ENCODE measurements at places on chromosomes 7 and 10. TPM values are rescaled to one million over a fixed set of nuclear protein-coding genes. Genes with fewer than 3 reads are reported as not detected.

- H3K27me3 ChIP-seq, result no peaks in the 10 kb centered on the region
- no peaks in the 10 kb centered on the region for H3K4me1 ChIP-seq
- H3K27ac ChIP-seq, result no peak overlapping the region
- no peak for DNase-seq
- no peaks in the 10 kb centered on the region for H3K36me3 ChIP-seq
These were observed 111.6 kb downstream of the RBM20 start for GRCh38 chr10:110755781-110756180.

- H3K27ac ChIP-seq, result no peak overlapping the region
- no peaks in the 10 kb centered on the region for H3K36me3 ChIP-seq
- peaks cover 100% of the 10 kb centered on the region for H3K27me3 ChIP-seq
- peaks cover 50% of the 10 kb centered on the region for H3K4me1 ChIP-seq
These were observed 1.8 kb upstream of the IGF2BP3 start for GRCh38 chr7:23472046-23472445.

DNA sequence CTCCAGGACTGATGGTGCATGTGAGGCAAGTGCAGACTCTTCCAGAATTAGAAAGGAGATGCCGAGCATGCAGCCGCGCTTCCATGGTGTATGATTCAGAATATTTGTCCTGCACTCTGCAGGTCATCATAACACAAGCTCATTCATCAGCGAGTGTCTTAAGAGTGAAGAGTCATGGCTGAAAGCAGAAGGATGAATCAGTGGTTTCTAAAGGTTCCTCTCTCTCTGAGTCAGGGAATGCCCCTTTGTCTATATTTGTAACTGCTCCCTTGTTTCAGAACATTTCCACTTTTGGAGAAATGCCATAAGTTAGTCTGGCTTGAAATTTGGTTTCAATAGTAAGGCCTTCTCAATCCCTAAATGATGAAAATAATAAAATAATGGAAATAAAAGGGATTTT lies 52.3 kb downstream of the HECW1 start:
- no peaks in the 10 kb centered on the region for H3K27me3 ChIP-seq
- no peaks in the 10 kb centered on the region for H3K36me3 ChIP-seq
- no peak overlapping the region for H3K27ac ChIP-seq
- no peak overlapping the region for H3K4me3 ChIP-seq
- no peaks in the 10 kb centered on the region for H3K4me1 ChIP-seq

GRCh38 chr10:43211431-43212042 lies 55.3 kb downstream of the RASGEF1A start:
- H3K27me3 ChIP-seq, result no peaks in the 10 kb centered on the region
- no peaks in the 10 kb centered on the region for H3K36me3 ChIP-seq
- no peak for DNase-seq
- no peak overlapping the region for H3K4me3 ChIP-seq

DNA sequence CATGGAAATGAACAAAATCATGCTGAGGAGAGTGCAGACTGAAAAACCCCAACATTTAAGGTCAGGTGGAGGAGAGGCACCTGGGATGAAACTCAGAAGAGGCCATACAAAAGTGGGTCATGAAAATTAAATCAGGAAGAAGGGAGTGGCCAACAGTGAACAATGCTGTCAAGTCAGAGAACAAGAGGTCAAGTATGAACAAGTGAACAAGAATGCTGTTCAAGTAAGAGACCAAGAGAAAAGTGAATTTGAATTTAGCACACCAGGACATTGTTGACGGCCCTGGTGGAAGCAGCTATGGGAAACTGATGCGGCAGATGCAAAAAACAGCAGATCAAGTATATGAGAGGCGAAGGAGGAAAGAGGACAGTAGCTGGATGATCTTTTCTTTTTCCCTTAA lies 7.9 kb downstream of the CEP41 start:
- no peaks in the 10 kb centered on the region for H3K4me1 ChIP-seq
- H3K36me3 ChIP-seq, result no peaks in the 10 kb centered on the region
- DNase-seq, result no peak
- H3K27me3 ChIP-seq, result no peaks in the 10 kb centered on the region

DNA sequence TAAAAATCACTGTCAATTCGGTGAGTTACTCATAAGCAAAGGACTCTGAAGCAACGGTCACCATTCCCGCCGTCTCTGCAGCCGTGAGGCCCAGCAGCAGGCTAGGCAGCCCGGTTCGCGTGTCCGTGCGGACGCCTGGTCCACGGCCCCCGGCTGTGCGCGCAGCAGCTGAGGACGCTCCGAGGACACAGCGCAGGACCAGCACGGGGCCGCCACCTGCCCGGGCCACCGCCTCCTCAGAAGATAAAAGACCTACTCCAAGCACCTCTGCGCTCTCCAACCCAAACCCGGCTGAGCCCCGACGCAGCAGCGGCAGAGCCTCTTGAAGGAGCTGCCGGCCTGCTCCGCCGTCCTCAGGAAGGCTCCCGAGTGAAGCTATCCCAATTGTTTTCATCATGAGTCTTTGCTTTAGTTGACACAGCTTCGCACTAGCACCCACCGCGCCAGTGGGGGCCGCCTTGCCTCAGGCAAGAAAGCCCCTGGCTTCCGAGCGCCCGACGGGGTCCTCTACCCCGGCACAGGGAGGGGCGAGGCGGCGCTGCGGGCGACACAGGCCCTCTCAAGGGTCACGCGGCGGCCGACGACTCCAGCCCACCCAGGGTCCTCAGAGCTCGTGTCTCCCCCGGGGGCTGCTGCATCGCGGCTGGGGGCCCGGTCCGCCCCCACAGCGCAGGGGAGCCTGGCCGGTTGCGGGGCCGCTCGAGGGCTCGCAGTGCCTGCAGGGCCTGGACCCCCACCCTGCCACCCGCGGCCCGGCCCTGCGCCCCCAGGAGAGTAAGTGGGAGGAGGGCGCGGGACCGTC lies 16.9 kb upstream of the GPR146 start:
- peak overlapping the region; percentile 95 for H3K27ac ChIP-seq
- peaks cover 59% of the 10 kb centered on the region for H3K4me1 ChIP-seq
- H3K27me3 ChIP-seq, result no peaks in the 10 kb centered on the region
- DNase-seq, result no peak
- H3K4me3 ChIP-seq, result peak overlapping the region; percentile 89

GRCh38 chr10:45034301-45034700 lies 33.6 kb downstream of the ZNF22 start:
- H3K27me3 ChIP-seq, result no peaks in the 10 kb centered on the region
- no peak overlapping the region for H3K4me3 ChIP-seq
- H3K4me1 ChIP-seq, result no peaks in the 10 kb centered on the region
- H3K27ac ChIP-seq, result no peak overlapping the region
- no peaks in the 10 kb centered on the region for H3K36me3 ChIP-seq

DNA sequence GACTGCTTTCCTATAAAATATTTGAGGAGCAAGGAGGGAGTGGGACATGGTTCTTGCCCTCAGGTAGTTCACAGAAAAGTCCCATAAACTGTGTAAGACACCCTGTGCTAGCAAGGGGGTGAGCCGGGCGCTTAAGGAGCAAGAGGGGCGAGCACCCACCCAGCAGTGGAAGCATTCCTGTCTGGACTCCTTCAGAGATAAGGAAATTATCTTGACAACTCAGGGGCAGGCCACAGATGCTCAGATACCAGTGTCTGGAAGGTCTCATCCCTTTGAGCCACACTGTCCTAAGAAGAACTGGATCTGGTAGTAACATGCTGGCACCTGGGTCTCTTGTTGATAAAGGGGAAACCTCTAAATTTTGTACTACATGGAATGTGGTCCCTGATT lies 54.1 kb downstream of the DAGLB start:
- peaks cover 7% of the 10 kb centered on the region for H3K36me3 ChIP-seq
- H3K27me3 ChIP-seq, result no peaks in the 10 kb centered on the region
- H3K4me1 ChIP-seq, result peaks cover 72% of the 10 kb centered on the region
- peak overlapping the region; percentile 87 for H3K27ac ChIP-seq

Gene PLA2G12B
- total RNA-seq, result not detected

Gene HECTD2
- total RNA-seq, result 32.6 TPM

Gene INA
- not detected for total RNA-seq
